ENCODE measurements at places on chromosomes 12 and 14. TPM values are rescaled to one million over a fixed set of nuclear protein-coding genes. Genes with fewer than 3 reads are reported as not detected.

GRCh38 chr14:71525663-71526221, 406.5 kb upstream of the RGS6 start:
- no peak for DNase-seq

KRT73 gene
- total RNA-seq, result not detected

PCED1B gene
- 4.3 TPM for total RNA-seq

CAPZA3 gene
- not detected for total RNA-seq

DNA sequence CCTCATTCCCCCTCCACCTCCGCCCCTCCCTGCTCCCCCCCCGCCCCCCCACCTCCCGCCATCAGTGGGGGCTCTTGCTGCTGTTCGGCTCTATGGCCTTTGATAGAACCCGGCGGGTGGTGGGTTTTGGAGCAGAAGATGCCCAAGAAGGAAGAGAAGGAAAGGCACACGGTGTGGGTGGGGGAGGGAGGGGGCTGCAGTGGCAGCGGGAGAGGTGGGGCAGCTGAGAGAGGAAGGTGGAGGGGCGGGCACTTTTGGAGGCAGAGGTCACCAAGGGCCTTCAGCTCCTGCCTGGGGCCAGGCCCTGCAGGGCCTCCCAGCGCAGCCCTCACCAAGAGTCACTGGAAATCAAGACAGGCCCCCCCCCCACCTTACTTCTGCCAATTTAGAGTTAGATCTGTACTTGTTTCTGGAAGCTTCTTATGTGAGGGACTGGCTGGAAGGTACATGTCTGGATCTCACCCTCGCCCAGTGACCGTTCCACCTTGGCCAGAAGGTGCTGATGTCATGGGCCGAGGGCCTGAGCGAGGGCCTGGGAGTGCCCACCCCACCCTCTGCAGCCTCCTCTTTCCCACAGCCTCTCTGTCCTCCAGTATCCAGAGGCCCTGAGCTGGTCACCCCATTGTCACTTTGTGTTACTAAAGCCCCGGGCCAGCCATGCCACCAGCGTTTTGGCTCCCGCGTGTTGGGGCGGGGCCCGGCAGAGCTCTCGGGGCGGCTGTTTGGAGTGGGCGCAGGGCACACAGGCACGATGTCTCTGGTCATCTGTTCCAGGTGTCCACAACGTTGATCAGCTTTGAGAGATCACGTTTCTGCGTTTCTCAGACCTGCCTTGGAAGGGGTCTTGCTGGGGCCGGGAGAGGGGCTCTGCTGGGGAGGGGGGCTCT, 153.9 kb downstream of the KIF26A start:
- no peak for DNase-seq
